ENCODE measurements at places on chromosomes 11 and 22.

GRCh38 chr22:28002181-28002700 lies 83.2 kb upstream of the PITPNB start:
- no peak for DNase-seq

DNA sequence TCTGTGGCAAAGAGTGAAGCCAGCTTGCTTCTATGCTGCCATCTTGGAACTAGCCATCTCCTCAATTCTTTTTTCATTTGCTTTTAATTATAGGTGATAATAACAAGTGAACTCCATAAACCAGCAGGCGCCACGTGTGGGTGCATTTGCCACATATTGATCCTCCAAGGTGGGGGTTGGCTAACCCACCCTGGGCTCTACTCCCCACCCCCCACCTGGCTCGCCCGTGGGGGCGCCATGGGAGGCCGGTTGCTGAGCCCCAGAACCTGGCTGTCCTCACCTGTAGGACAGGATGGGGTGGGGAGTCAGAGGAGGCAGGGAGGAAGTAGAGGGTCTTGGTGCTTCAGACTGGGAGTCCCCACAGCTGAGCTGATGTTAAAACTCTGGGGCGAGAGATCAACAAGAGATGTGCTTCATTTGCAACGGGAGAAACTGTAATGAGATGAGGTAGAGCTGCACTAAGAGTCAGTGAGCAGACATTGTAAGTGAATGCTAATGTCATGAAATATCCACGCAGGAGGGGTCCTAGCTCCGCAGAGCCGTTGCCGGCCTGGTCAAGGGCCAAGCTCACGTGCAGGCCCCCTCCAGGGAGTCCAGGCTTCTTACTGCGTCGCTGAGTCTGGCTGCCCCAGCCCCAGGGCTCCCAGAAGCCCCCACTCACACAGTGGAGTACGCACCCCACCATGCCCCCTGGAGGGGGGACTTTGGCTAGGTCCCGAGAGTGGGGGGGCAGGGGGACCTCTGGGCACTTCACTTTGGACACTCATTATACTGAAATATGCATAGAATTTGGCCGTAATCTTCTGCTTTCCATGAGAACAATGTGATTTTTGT lies 59.4 kb downstream of the BRD1 start:
- DNase-seq, result peak; percentile 6

- no peak for DNase-seq
These were observed 987 bp upstream of the NCR3LG1 start for GRCh38 chr11:17350455-17351171.

DNA sequence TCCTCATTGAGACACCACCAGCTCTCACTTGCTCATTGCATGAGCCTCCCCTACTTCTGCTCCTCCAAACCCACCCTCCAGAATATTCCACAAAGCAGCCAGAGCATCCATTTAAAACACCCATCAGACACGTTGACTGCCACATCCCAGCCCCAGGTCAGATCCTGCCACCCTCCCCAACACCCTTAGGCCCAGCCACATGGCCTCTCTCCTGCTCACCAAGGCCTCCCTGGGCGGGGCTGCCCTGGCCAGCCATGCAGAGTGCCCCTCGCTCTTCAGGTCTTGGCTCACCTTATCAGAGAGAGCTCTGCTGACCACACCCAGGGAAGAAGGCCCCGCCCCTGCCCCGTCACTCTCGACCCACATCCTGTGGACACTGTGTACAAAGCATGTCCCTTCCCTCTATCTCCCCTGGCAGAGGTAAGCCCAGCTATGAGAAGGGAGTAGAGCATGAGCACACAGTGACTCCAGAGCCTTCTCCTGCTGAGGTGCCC lies 106.8 kb downstream of the MICAL3 start:
- DNase-seq, result no peak

- DNase-seq, result no peak
These were observed 5.7 kb downstream of the LRRC10B start for GRCh38 chr11:61514050-61514917.

GRCh38 chr11:83278351-83278750 lies 7.8 kb downstream of the CCDC90B start:
- no peak for DNase-seq

GRCh38 chr22:50304528-50305392 lies 2.7 kb downstream of the PLXNB2 start:
- DNase-seq, result no peak

DNA sequence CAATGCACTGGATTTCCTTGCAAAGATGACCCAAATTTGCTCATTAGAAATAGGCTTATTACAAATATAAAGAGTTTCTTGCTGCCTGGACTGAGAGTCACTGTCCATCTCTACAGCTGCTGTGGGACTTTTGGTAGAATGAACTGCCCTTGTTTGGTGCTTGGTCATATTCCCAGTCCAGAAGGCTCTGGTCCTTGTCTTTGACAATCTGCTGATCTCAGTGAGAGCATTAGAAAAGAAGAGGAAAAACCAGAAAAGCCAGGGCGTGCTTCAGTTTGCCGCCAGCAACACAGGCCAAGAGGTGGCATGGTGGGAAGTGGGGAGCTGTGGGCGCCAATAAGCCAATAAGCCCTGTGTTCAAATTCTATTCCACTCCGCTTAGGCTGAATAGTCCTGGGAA lies 48.2 kb upstream of the PARVA start:
- no peak for DNase-seq

DNA sequence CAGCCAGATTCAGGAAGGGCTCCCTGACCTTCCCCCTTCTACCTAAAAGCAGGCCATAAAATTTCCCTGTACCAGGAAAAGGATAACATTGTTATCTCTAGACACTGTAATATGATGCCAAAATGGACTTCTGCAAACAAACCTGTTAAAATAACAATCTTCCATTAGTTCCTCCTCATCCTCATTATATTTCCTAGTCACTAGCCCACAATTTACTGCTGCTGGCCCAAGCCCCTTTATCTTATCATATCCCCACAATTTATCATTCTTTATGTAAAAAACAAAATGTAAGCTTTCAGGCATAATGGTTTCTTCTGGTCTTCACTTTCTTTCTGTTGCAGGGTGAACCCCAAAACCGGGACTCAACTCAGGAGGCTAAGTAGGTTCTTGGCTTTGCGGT lies 1132.1 kb upstream of the CNTN5 start:
- no peak for DNase-seq

DNA sequence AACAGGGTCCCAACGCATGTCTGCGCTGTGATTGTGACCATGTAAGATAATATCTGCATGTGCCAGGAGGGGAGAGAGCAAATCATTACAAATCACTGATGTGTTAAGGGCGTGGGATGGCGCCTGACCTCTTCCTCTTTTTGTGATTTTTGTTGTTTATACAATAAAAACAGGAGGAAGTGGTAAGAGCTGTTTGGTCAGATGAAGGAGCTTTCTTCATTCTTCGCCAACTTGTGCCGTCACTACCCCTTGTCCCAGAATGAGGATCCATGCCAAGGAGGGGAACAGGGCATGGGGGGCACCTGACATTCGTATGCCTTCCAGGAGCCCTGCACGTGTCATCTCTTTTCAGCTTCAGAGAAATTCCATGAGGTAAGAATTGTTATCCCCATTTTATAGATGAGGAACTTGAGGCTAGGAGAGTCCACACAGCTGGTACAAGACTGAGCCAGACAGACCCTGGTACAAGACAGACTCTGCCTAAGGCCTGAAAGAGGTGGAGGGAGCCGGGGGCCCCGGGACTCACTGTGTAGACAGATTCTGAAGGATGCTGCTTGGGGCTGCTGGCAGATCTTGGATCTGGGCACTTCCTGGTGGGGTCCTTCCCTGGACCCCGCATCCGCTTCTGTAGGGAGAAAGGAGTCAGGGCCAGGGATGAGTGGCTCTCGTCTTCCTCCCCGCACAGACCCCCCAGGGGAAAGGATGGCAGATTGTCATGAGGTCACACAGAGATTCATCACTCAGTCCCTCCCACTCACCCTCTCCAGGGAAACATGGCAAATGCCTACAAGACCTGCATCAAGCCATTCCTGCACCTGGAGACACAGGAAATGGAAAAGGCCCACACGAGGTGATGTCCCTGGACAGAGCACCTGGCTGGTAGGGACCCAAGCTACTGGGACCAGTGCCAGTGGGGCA lies 34.6 kb downstream of the NFAM1 start:
- DNase-seq, result no peak

DNA sequence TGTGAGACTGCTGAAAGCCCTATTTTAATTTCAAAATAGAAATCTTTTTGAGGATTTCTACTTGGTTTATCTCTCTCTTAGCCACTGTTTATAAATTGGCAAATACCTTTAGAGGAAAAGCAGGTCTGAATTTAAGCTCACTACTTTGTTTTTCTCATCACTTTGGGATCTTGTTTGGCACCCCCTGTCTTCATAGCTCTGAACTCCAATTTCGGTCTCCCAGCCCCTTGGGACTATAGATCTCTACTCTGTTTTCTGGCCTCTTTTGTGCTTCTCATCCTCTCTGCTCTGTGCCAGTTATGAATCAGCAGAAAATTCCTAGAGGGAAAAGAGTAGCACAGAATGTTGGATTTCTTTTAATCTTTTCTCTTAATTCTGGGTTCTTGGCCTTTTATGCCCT lies 118.3 kb downstream of the CYP2R1 start:
- DNase-seq, result no peak

- no peak for DNase-seq
These were observed 522 bp downstream of the CORO1B start for GRCh38 chr11:67442504-67443404.

DNA sequence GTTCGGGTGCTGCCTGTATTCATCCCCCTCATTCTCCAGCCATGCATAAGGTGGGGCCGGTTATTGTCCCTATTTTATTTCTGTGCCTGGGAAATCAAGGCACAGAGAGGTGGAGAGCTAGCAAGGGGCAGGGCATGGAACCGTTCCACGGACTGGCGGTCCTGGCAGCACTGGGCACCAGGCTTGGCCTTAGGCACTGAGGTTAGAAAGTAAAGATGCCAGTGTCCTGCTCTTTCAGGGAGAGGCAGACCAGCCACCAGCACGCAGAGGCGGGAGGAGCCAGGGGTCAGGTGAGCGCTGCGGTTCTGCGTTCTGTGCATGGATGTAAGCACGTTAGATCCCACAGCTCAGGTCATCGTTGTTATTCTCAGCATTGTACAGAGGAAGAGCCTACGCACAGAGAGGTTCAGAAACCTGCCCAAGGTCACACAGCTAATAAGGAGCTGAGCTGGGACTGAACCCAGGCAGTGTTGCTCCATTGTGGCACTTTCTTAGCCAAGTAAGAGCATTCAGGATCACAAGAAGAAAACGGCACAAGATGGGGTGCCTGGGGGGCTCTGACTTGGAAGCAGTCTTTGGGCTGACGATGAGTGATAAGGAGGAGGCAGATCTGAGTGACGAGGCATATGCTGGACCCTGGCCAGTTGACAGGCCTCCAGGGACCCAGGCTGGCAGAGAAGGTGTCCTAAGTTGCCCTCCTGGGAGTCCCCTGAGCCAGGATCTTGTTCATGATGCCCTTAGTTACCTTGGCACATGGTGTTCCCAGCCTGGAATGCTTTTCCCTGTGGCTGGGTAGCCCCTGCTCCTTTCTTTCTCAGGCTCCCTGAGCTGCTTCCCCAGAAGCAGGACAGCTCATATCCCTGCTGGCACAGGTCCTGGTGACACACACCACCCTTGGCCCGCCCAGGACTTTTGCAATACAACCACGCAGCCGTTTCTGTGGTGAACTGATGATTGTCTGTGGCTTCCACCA lies 41.1 kb downstream of the OSBPL5 start:
- no peak for DNase-seq

GRCh38 chr11:19924311-19924710 lies 211.7 kb downstream of the NAV2 start:
- no peak for DNase-seq

DNA sequence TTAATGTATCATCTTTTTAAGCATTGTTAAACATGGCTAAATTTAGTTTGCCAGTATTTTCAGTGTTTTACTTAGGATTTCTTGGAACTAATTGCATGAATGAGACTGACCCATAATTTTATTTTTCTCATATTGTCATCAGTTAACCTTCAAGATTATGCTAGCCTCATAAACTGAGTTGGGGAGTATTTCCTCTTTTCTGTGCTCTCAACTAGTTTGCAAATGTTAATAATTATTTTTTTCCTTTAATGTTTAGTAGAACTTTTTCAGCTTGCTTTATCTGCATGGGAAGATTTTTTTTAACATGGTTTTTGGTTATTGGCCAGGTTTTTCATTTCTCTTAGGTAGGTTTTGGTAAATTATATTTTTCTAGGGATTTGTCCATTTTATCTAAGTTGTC lies 235.4 kb upstream of the SESN3 start:
- DNase-seq, result no peak
